ENCODE measurements at places on chromosomes 2 and 18.

GRCh38 chr2:14944562-14945346, 312.2 kb downstream of the LRATD1 start:
- DNase-seq, result peak; percentile 12

- DNase-seq, result peak; percentile 62
These were observed 14.0 kb upstream of the DCC start for GRCh38 chr18:52325997-52326396.

- DNase-seq, result peak; percentile 93
These were observed 144.0 kb downstream of the TNS1 start for GRCh38 chr2:217858519-217859491.

- DNase-seq, result peak; percentile 35
These were observed 69.6 kb downstream of the R3HDM1 start for GRCh38 chr2:135600915-135601314.

DNA sequence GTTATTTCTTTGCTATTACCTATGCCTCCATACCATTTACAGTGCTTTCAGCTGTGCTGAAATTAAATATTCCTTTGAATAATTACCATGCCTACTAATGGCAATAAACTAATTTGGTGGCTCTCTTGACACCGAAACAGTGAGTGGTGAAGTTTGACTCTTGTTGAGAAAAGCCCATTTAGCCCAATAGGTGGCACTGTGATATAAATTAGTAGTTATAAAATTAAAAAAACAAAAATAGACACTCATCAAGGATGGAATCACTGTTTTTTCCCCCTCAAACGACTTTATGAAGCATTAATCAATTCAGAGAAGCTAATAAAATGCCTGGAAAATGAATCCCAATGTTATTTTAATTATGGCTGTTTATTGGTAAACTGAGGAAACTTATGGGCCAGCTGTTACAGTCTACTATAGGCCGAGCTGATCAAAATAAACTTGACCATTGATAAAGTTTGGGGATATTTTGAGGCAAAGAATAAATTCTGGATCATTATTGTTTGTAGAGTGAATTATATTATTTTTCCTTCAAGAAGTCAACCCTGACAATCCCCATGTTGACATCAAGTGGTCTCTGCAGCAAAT, 339.6 kb downstream of the TRIB2 start:
- DNase-seq, result peak; percentile 50

DNA sequence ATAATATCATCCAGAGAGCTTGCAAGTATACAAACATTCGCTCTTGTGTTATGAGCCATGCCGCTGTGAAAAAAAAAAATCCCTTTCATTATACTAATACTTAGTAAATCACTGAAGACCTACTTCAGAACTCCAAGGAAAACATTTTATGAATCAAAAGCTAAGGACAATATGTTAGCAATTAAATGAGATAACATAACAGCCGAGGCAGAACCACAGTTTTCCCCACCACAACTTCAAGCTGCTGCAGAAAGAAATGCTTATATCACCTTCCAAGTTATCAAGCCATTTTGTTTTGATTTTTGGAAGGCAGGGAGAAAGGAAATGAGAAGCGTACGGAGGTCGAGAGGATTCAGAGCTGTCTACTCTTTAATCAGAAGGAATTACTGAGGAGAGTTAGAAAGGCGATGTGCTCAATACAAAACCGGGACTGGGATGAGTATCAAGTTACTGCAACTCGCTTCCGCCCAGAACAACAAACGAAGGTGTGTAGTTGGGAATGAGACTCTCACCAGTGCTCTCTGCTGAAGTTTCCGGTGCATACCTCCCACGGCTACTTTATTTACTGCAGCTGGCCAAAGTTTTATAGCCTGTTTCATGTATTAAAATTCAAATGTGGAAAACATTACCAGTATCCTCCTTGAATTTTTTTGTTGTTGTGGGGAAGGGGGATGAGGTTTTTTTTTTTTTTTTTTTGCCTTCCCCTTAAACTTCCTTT, 292.2 kb upstream of the CCDC68 start:
- DNase-seq, result peak; percentile 72

DNA sequence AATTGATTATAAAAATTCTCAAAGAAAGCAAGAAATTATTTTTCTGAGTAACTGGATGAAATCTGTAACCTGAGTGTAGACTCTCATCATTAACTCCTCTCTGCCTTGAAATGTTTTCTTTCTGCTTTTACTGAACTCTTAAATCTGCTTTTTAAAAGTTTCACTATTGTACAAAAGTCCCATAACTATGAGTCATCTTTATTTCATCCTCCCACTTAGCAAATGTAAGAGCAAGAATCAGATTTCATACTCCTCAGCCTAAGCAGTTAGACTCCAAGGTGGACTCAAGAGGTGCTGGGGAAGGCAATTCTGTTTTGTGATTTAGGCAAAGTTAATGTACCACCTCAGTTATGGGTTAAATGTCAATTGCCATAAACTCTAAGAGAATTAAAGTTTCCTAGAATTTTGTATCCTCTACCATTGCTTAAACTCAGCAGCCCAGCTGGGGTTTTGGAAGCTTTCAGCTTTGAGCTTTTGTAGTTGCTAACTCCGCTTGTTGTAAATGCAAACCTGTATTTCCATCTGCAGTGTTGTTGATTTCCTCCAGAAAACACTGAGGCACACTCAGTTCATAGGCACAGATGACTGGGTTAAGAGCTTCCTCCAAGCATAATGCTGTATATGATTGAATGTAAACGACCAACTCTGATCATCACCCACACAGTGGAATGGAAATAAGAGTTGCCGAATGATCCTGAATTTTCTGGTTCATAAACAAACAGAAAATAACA, 268.8 kb downstream of the ARHGAP15 start:
- peak; percentile 63 for DNase-seq

- no peak for DNase-seq
These were observed 62.1 kb upstream of the PGAP1 start for GRCh38 chr2:196988639-196989038.

DNA sequence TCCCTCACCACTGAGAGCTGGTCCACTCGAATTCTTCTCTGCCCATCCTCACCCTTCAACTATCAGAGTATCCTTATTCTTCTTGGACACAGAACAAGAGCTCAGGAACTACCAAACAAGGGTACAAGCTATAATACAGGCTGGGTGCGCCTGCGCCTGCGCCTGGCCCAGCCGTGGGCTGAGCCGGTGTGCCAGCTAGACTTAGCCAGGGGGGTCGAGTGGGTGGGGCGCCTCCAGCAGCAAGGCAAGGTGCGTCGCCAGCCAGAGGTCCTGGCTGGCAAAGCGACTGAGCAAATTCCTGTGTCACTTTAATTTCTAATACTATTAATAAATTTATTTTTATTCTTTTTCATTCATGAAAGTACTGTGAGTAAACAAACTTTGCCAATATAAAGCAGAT, 1072.6 kb upstream of the PIK3C3 start:
- DNase-seq, result no peak

DNA sequence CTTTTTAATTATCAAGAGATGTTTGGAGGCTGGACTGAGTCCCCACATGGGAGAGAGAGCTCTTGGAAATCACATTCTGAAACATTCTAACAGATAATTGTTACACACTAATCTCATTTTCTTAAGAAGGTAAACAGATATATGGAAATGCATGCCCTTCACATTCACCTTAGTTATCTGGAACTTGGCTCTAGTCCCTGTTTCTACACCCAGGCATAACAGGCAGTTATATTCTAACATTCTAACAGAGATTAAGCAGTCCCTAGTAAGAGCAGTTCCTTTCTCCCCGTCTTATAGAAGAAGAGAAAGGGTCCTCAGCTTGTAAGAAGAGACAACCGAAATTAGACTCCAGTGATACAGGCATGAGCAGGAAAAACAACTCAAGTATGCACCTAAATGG, 385.4 kb downstream of the SOX11 start:
- DNase-seq, result peak; percentile 2

- peak; percentile 25 for DNase-seq
These were observed 49.1 kb downstream of the KCNIP3 start for GRCh38 chr2:95346231-95346737.

DNA sequence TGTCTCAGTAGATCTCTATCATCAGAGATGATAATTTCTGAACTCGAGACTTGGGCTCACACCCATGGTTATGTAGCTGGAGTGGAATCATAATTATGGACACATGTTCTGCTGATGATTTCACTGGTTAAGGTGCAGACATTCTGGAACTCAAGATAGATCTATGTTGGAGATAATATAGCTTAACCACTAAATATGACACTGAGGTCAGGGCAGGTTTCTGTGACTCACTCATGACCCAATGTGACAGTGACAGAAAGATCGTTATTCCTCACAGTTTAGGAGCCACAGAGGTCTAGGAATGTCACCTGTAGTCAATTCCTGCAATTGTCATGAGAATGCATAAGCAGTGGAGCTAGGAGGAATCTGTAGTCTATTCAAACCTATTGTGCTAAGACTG, 828.6 kb downstream of the TRIB2 start:
- DNase-seq, result no peak

DNA sequence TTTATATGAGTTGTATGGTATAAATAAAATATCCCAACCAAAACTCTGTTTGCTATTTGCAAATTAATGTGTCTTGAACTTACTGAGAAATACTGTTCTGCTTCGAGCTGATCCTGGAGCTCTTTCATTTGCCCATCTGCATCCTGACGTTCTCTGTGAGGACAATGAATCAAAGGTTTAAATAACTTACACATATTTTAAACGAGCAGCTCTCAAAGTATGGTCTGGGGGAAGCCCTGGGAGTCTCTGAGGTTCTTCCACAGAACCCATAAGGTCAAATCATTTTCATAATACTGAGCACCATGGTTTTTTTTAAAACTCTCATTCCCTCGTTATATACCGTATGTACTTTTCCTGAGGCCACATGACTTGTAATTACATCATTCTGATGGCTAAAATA, 46.7 kb downstream of the SLC66A3 start:
- DNase-seq, result no peak

GRCh38 chr18:54129448-54130067, 94.9 kb downstream of the MBD2 start:
- DNase-seq, result no peak

- DNase-seq, result no peak
These were observed 323.9 kb downstream of the AGPS start for GRCh38 chr2:177716484-177716883.

DNA sequence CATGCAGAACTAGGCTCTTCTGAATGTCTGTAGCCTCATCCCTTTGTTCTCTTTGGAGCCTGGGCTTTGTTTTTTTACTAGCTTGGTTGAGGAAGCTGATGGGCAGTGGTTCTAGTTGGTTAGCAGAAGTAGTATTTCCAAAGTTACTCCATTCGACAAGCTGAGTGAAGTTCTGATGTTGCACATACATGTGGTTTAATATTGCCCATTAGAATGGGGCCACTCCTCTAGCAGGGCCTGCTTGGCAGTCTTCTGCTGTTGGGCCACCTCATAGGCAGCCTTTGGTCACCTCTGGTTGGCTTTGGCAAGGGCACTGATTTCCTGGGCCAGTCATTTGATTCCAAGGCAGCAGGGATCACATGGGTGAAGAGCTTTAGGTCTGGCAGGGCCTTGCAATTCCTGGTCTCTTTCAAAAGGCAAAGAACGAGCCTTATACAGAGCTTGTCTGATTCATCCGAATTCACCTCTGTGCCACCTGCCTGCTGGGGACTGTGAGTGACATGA, 2.5 kb downstream of the RPIA start:
- DNase-seq, result no peak

- peak; percentile 4 for DNase-seq
These were observed 905.6 kb downstream of the TMEM182 start for GRCh38 chr2:103667335-103667884.

- DNase-seq, result no peak
These were observed 309.2 kb downstream of the NRXN1 start for GRCh38 chr2:50722776-50723175.

- DNase-seq, result peak; percentile 50
These were observed 72.3 kb downstream of the CCDC138 start for GRCh38 chr2:108858894-108859293.

- peak; percentile 5 for DNase-seq
These were observed 2.0 kb downstream of the LYPD6B start for GRCh38 chr2:149040451-149040850.

GRCh38 chr18:37426586-37426985, 139.0 kb downstream of the CELF4 start:
- no peak for DNase-seq

GRCh38 chr2:192578780-192579179, 384.0 kb upstream of the TMEFF2 start:
- no peak for DNase-seq

GRCh38 chr2:74534411-74534810, 4.7 kb downstream of the HTRA2 start:
- DNase-seq, result no peak

- no peak for DNase-seq
These were observed 188.2 kb downstream of the ALK start for GRCh38 chr2:29733213-29733612.

- no peak for DNase-seq
These were observed 38.5 kb downstream of the ASAP2 start for GRCh38 chr2:9244985-9245544.

DNA sequence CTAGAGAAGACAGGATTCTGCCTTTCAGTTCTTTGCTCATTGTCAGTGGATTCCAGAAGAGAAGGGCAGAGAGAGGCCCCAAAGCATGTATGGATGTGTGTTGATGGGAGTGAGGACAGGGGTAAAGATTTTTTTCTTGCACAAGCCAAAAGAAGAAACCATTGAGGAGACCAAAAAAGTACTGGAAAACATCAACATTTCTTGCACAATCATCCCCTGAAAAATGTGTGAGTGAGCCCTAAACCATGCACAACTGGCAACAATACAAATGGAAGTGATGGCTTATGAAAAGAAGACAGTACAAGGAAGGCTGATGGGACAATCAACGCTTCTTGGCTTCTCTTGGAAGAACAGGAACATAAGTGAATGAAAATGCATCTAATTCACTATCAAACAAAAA, 5.6 kb upstream of the SMAD7 start:
- peak; percentile 81 for DNase-seq

DNA sequence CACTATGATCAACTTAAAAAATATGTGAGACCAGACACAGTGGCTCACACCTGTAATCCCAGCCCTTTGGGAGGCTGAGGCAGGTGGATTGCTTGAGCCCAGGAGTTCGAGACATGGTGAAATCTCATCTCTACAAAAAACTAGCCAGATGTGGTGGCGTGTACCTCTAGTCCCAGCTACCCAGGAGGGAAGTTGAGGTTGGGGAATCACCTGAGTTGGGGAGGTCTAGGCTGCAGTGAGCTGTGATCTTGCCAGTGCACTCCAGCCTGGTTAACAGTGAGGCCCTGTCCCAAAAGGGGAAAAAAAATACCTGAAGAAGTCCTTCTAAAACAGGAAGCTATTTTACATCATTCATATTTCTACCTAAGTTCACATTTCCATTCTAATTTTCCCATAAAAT, 144.0 kb downstream of the EML6 start:
- no peak for DNase-seq

- no peak for DNase-seq
These were observed 42.1 kb upstream of the CREG2 start for GRCh38 chr2:101429453-101429852.

- DNase-seq, result no peak
These were observed 35.6 kb upstream of the FBXO11 start for GRCh38 chr2:47941936-47942335.

GRCh38 chr2:240891492-240892340, 4.2 kb downstream of the MAB21L4 start:
- DNase-seq, result no peak

All from choroid plexus epithelial cell (primary cell).